ENCODE measurements at places on chromosomes 16 and 17. TPM values are rescaled to one million over a fixed set of nuclear protein-coding genes. Genes with fewer than 3 reads are reported as not detected.

NUP85 gene
- total RNA-seq, result 36.7 TPM

ATP2A1 gene
- 1.2 TPM for total RNA-seq

CALB2 gene
- total RNA-seq, result 27.5 TPM

CRISPLD2 gene
- 0.77 TPM for total RNA-seq

VAMP2 gene
- 9.0 TPM for total RNA-seq

CMTR2 gene
- 15.2 TPM for total RNA-seq

NHLRC4 gene
- total RNA-seq, result 0.56 TPM

ABCA10 gene
- 15.4 TPM for total RNA-seq

GRIN2A gene
- 0.08 TPM for total RNA-seq

CACNA1H gene
- total RNA-seq, result not detected

STX1B gene
- total RNA-seq, result 0.98 TPM

KRTAP2-3 gene
- total RNA-seq, result 0.29 TPM

TBX6 gene
- 0.64 TPM for total RNA-seq

Data from A375 (cell line).